Breast epithelium (tissue), 4 donors: ENCODE measurements at places on chromosomes 5 and 9.

DNA sequence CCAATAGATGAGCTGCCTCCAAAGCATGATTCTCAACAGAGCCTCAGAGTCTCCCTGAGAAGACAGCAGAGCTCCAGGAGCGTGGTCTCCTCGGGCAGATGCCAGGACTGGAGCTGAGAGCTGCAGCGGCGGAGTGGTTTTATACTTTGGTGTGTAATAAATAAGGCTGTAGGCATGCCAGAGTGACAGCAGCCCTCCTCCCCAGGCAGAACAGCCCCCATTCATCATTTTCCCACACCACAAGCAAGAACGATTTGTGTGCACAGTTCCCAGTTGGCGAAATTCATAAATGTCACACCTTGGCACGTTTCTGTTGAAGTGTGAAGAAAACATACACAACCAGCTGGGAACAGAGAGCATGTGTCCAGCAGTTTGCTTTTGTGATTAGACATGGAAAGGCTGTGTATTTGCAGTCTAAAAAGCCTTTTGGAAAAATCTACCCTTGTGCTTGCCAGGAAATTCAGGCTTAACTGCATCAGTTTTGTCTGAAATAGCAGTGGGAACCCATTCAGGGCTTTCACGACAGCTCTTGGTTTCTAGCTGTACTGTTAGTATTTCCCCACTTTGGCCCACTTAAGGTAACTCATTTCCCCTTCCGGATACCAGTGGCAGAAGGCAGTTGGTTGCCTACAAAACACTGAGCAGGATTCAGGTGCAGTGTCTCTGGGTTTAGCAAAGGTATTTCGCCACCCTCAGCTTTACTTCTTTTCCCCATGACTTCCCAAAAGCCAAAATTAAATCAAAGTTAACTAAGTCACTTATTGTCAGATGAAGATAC is at the start of gene C1QTNF3:
Gene C1QTNF3 (minus strand): TSS at position 115 of the 778 bp plus-strand sequence. CDS start 88 bp downstream, at position 27.
- no peak for DNase-seq

- no peak for DNase-seq
Measured at GRCh38 chr5:119400245-119400644, 44.4 kb downstream of the TNFAIP8 start.

- DNase-seq: no peak
Measured at GRCh38 chr9:95989297-95989696, 113.8 kb downstream of the ERCC6L2 start.

DNA sequence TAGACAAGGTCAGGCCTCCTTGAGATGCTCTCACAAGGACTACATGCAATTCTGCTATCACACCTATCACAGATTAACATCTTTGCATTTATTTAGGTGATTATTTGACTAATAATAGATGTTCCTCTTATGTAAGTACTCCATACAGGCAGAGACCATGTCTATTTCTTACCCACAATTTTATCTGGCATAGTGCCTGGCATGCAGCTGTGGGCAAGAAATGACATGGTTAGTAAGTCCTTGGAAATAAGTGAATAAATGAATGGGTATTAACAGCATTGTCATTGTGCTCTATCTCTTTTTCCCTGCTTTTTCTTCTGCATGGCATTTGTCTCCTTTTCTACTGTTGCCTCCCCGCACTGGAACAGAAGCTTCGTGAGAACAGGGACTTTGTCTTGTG is 49.4 kb downstream of the SLC22A5 start:
- no peak for DNase-seq

- no peak for DNase-seq
Measured at GRCh38 chr5:137498301-137498735, 808 bp downstream of the SPOCK1 start.

GRCh38 chr9:96169484-96169883 is 132.5 kb downstream of the HSD17B3 start:
- no peak for DNase-seq

DNA sequence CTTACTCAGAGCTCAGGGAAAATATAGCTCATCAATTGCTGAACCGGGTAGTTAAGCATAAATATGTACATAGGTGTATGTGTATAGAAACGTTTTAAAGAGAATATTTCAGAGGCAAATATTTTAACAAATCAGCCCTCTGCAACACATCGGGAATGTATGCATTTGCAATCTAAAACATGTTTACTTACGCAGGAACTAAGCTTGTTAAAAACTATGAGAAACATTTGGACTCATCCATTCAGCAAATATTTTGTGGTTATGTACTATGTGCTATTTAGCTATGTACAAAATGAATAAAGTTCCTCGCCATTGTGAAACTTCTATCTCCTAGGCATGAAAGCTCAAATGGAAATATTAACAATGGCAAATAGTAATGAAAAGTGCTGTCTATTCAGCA is 469.9 kb downstream of the ARHGEF28 start:
- no peak for DNase-seq

DNA sequence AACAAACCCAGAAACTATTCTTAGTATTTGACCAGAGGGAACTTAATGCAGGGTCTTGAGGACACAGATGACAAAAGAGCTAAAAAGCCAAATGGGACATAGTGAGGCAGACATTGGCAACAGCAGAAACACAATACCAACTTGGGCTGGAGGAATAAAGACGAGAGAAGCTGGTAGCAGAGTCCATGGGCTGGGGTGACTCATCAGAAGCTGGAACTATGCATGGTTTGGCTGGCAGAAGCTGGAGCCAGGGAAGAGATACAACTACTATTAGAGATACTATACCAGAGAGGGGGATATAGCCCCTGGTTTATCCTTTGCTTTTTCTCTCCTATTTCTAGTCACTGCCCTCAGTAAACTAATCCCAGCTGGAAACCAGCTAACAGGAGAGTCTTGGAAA is 29.2 kb upstream of the DPYSL3 start:
- DNase-seq: no peak

DNA sequence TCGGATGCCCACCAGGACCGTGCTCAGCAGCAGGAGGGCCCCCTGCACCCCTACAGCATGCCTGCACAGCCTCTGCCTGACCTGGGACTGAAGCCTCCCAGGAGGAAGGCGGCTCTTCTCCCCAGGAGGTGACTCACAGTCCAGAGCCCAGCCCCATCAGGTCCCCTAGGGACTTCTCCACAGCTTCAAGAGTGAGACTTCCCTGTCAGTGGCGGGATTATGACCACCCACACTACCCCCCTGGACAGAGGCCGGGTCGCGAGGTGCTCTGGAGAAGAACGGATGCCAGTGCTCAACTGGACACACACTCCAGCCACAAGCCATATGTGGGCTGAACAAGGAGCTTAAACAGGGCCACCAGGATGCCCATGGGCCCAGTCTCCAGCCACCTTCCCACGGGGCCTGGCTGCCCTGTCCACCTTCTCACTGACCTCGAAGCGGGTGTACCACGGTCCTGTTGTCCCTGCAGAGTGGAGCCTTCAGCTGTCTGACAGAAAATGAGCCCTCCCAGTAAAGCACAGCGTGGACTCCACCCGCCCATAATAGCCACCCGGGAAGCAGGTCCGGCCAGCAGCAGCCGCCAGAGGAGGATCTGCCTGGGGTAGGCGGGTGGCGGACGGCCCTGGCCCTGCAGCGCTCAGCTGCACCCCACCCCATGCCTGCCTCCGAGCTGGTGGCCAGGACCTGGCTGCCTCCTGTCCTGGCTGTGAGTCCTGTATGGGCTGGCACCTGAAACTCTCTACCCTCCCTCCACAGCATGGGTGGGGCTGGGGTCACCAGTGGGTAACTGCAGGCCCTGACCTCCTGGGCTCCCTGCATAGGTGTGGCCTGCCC is 54.7 kb downstream of the SEMA4D start:
- no peak for DNase-seq

DNA sequence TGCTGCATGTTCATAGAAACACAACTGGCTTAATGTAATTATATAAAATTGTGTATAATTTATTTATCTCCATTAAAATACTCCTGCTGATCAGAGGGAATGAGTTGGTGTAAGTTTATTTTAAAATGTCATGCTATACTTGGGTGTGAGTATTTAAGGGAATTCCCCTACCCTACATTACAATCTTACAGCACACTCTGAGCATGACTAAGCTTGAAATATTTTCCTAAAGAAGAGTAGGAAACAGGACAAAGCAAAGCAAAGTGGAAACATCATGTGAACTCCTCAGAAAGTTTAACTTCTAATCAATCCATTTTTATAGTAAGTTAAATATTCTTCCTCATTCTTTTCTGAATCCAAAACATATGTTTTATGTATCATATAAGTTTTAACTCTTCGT is 1271.3 kb downstream of the EFNA5 start:
- no peak for DNase-seq

DNA sequence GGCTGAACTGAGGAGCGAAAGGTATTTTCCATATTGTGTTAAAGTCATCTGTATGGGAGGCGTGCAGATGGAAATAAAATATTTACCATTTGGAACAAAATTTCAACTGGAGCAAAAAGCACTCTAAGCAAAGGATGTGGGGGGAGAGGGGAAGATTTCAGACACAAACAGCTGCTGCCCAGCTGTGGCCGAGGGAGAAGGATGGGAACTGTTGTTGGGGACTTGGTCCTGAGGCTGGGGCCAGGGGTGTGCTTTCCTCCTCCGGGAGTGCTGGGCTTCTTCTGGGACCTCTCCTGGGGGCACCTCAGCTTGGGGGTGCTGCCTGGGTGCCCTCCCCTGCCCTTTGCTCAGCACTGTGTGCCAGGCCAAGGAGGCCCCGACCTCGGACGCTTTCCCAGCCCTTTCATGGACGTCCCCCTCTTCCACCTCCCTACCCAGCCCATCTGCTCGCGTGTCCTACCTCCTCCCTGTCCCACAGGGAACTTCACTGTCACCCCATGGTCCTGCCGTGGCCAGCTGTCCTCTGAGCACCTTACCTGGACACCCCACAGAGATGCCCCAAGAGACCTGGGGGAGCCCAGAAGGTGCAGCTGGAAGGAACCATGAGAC is 101.9 kb upstream of the COL5A1 start:
- DNase-seq: no peak

GRCh38 chr5:154358516-154359220 is 87.1 kb upstream of the SAP30L start:
- no peak for DNase-seq

- DNase-seq: no peak
Measured at GRCh38 chr9:116278326-116278725, 124.7 kb downstream of the PAPPA start.
